ENCODE measurements at places on chromosomes 6 and 20.
A peak's percentile ranks its signal among the peaks of the same experiment; 100 is the strongest.

GRCh38 chr6:163679753-163680152 lies 265.2 kb downstream of the QKI start:
- DNase-seq, result no peak

DNA sequence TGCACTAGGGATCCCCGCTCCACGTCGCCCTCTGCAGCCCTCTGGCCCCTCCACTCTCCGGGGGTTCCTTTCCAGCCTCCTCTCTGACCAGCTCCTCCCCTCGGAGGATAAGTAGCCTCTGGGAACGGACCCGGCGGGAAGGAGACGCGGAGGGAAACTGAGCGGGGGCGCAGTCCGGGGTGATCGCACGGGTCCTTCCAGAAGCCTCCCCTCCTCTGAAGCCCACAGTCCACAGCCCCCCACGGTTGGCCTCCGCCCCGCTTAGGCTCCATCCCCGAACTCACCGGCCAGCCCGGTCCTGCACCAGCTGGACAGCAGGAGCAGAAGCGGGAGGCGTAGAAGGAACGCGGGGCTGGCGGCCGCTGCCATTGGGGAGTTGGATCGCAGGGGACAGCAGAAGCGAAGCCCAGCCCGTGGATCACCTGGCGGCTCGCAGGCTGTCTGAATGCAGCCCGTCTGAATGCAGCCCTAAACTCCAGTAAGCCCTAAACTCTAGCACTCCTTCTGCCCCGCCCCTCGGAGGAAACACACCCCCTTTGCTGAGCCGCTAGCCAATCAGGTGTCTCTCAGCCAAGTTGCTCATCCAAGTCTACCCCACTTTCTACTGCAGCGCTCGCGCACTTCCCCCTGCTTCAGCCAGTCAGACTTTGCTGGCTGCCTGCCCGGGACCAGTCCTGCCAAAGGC lies at the start of gene RAET1G:
Gene RAET1G (minus strand): TSS at position 480 of the 685 bp plus-strand sequence. CDS start 111 bp downstream, at position 369.
- DNase-seq, result peak; percentile 89

DNA sequence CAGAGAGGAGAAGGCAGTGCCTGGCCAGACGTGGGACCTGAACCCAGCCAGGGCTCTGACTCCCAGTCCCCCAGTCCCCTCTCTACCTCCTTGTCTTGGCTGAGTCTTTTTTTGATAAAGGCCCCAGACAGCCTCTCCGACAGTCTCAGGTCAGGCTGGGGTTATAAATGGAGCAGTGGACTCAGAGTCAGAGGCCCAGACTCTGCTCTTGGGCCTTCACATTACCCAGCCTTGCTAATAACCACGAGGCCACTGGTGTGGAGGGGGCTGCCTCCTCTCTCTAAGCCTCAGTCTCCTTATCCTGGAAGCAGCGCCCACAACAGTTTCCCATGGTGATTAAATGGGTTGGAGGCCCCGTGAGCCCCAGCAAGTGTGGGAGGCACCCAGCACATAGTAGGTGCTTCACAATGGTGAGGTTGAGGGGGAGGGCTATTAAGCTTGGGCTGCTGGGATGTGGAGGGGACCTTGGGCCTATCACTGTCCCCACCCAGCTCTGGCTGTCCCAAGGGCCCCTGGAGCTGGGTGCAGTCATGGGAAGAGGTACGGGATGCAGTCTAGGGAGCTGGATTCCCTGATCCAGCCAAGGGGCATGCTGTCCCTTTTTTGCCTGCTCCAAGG lies 35.7 kb downstream of the TGM2 start:
- DNase-seq, result no peak

GRCh38 chr20:61135968-61136367 lies 116.1 kb upstream of the CDH4 start:
- DNase-seq, result no peak

DNA sequence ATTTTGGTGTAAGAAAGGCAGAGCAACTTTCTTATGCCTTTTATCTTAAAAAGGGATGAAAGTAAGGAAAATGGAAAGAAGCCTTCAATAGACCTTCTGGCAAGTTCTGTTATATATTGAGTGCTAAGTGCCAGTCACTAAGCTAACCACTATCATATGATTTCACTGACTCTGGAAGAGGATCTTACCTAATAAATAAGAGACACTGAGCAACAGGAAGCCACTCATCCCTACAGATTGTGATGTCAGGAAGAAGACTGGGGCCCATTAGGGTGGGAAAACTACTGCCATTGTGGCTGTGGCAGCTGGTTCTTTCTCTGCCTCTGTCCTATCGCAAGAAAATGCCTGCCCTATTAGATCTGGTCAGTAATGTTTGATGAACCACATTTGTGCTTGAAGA lies 89.6 kb downstream of the AIG1 start:
- peak; percentile 48 for DNase-seq

- DNase-seq, result no peak
Measured at GRCh38 chr20:24779946-24780345, 169.1 kb upstream of the CST7 start.

DNA sequence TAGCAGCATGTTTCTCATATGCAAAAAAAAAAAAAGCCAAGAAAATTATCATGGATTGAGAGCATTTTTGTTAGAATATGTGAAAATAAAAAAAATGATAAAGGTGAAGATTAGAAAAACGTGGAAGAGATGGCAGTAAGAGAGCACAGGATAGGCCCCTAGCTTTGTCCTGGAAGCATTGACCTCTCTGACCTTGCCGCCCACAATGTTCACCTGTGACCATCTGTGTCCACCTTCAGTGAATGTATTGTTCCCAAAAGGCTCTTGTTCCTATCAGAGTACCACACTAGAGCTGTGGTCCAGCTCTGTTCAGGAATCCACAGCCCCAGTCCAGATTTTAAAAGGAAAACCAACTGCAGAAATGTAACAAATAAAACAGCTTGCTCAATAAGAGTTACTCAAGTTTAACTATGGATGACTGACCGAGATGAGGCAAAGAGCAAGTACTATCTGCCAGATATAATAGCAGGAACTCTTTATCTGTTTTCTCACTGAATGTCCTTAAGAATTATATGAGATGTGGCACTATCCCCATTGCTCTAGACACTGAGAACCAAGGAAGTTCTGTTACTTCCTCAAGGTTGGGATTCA lies 287.7 kb upstream of the STXBP5 start:
- DNase-seq, result peak; percentile 40

GRCh38 chr6:95743591-95743990 lies 166.3 kb downstream of the MANEA start:
- DNase-seq, result no peak

- peak; percentile 77 for DNase-seq
Measured at GRCh38 chr20:23637282-23638221, at the start of gene CST3. TSS of gene CST3 (minus strand) at chr20:23637955. CDS start at chr20:23637862, 93 bp downstream.

DNA sequence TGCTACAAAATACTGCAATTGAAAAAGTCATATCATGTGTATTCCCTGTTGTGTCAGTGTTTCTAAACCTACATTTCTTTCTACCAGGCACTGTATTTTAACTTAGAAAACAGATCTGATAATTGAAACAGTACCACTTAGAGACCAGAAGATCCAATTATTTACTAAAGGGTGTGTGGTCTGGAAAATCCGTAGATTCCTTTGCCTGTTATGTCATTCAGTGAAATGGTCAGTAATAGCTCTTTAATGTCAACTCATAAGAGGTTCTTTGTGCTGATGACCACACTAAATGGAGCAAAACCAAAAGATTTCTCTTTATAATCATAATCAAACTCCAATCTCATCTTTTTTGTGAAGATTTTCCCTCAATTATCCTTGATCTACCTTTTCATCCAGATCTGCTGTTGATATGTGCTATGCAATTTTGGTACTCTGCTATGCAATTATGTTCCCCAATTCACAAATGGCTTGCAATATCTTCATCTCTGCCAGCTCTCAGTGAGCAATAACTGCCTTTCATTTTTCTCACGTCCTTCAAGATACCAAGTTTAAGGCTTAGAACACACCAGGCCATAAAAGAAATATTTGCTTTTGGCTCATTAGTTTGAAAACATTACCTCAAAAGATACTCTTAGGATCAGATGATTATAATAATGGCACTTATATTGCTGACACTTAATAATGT lies 165.5 kb downstream of the MOXD1 start:
- DNase-seq, result no peak

DNA sequence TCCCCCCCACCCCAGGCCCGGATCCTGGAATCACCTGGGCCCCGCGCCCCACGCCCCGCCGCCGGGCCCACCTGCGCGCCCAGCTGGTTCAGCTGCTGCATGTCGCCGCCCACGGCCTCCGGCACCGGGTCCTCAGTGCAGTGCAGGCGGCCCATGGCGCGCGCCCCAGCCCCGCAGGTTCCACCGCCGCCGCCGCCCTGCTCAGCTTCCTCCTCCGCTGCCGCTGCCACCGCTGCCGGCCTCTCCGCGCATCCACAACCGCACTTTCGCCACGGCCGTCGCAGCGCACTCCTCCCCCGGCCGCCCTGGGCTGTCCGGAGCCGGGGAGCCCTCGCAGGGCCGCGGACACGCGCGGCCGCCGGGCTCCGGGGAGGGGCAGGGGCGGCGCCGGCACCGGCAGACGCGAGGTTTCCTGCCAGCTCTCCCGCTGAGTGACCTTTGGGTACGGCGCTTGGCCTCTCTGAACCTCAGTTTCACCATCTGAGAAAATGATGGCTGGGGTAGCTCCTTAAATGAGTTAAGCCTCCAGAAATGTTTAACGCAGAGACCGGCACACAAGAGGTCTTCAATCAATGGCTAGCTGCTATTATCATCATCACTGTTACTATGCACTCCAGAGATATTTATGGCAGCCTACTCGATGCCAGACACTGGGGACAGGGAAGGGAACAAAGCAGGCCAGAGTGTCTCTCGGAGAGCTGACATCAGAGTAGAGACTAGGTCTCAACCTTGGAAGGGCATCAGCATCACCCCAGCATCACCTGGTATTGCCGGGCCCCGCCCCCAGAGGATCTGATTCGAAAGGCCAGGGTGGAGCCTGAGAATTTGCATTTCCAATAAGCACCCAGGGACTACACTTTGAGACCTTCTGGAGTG lies at the start of gene COMMD7:
Gene COMMD7 (minus strand): TSS at position 231 of the 876 bp plus-strand sequence. CDS start 76 bp downstream, at position 155.
- DNase-seq, result peak; percentile 91

DNA sequence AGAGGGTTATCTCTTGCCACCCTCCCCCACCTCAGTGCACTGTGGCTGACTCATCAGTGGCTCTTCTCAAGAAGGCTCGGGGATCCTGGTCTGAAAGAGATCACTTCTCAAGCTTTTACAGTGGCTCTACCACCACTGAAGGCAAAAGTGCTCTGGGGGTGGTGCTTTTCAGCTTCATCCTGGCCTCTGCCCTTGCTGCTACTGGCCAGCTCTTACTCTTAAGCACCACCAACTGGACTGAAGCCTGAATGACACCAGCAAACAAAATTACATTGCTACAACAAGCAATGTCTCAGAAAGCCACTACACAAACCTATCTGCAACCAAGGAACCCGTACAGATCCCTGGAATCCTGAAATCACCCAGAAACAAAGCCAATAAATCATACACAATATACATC lies 402.1 kb downstream of the EPHA7 start:
- DNase-seq, result no peak

GRCh38 chr6:71419217-71420094 lies 130.8 kb downstream of the OGFRL1 start:
- DNase-seq, result no peak

- peak; percentile 44 for DNase-seq
Measured at GRCh38 chr6:7004581-7005297, 103.0 kb upstream of the RREB1 start.

DNA sequence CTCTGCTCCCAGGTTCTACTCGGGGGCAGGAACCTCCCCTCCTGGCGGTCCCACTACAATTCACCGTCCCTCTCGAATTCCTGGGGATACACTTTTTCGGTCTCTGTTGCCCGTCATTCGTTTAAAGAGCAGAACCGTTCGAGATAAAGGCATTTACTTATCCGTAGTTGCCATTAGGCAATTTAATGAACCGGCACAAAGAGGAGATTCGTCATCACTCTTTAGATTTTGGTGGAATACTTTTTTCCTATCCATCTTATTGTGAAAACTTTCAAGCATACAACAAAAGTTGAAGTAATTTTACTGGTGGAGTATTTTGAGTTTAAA lies 1.2 kb upstream of the CD24 start:
- no peak for DNase-seq

DNA sequence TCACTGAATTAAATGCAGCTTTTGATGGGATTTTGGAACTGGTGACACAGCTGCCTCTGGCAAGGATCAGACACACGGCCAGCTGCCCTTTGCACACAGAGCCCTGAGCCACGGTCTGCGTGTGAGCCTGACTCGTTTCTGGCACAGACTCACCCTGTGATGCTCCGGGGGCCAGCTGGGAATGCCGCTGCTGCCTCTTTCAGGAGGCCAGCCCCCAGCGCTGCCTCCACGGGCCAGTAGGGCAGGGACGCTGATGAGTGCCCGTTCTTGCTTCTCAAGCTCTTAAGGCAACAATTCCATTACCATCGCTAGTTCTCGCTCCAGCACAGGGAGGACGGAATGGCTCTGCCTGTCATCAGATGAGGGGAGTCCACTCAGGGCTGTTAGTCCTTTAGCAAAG lies 61.6 kb downstream of the IRF4 start:
- no peak for DNase-seq

DNA sequence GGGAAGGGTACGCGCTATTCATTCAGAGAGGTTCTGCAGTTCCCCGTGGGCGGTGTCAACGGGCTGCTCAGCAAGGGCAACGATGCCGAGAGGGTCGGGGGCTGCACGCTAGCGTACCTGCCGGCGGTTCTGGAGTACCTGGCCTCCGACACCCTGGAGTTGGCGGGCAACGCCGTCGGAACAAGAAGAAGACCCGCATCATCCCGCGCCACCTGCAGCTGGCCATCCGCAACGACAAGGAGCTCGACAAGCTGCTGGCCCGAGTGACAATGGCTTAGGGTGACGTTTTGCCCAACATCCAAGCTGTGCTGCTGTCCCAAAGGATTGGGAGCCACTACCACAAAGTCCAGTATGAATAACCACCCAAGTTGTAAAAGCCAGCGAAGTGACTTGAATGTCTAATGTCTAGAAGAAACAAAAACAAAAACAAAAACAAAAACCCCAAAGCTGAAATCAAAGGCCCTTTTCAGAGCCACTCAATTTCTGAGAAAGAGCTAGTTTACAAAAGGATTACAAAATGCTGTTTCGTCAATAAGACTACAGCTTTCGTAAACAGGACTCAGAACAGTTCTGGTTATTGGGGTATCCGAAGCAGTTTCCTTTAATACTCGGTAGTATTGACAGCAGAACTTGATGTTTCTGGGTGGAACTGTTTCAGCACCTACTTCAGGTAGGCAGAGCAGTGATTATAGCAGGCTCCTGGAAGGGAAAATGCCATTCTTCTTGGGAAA lies 21.9 kb upstream of the SLC17A4 start:
- no peak for DNase-seq

DNA sequence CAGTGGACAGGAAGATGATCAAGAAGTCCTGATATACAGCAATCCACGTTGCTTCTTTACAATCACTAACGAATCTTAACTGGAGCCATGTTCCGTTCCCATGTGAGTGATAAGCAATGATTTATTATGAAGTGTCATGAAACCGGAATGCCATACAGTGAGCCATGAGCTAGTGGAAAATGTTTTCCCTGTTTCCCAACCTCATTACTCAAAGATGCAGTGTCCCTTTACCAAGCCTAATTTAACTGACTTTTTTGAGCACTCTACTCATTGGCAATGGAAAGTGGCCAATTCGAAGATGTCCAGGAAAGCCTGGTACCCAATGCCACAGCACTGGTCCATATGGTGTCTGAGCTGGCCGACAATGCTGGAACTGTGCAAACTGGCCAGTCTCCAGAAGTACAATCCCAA lies 148.3 kb downstream of the ZNF217 start:
- DNase-seq, result no peak
